Progenitor cell of endocrine pancreas (in vitro differentiated cells): ENCODE measurements at places on chromosomes 5 and 9.

- H3K4me3 ChIP-seq, result no peak overlapping the region
- peaks cover 1% of the 10 kb centered on the region for H3K36me3 ChIP-seq
- peaks cover 40% of the 10 kb centered on the region for H3K4me1 ChIP-seq
- H3K27ac ChIP-seq, result no peak overlapping the region
- DNase-seq, result no peak
- no peaks in the 10 kb centered on the region for H3K27me3 ChIP-seq
These were observed 75.0 kb downstream of the NR6A1 start for GRCh38 chr9:124696101-124696500.

GRCh38 chr9:2106666-2107065 lies 91.5 kb downstream of the SMARCA2 start:
- no peak overlapping the region for H3K4me3 ChIP-seq
- peaks cover 8% of the 10 kb centered on the region for H3K4me1 ChIP-seq
- no peak overlapping the region for H3K27ac ChIP-seq
- peaks cover 10% of the 10 kb centered on the region for H3K36me3 ChIP-seq
- no peaks in the 10 kb centered on the region for H3K27me3 ChIP-seq
- DNase-seq, result no peak

GRCh38 chr5:6699357-6699756 lies 13.9 kb upstream of the TENT4A start:
- H3K4me1 ChIP-seq, result peaks cover 4% of the 10 kb centered on the region
- H3K4me3 ChIP-seq, result no peak overlapping the region
- no peak for DNase-seq

DNA sequence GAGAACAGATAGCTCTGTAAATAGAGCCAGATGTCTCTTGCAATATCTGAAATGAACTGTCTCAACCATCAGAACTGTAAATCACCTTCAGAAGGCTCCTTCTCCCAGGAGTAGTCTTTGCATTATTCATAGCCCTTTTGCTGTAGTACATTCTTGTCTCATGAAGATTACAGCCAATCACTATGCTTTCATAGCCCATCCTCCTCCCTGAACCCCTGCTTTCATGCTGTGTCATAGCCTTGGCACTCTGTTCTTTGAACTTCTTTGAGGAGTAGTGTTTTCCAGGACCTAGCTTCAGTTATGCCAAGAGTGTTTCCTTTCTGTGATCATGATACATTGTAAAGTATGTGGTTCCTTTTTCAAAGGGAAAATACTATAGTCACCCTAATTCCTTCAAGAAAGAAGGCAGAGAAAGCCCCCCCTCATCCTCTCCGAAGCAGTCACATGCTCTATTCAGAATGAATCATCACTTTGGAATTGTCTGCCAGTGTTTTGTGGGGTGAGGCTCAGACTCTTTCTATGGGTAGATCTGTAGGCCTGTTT lies 61.1 kb downstream of the GRIA1 start:
- no peak overlapping the region for H3K27ac ChIP-seq
- DNase-seq, result no peak
- no peak overlapping the region for H3K4me3 ChIP-seq
- H3K27me3 ChIP-seq, result no peaks in the 10 kb centered on the region

DNA sequence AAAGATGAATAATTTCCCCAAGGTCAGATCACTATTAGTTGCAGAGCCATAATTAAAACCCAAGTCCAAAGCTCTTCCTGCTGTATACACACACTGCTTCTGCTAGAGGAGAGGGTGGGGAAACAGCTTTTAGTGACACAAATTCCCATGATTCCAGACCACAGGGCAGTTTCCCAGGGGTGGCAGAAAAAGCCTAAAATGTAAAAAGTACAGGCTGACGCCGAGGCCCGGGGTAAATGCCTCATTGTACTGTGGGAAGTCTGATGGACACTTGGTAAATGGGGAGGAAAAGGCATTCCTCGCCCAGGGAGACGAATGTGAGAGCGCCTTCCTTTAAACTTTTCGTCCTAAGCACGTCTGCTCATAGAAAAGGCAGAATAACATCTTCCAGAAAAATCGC lies 65.7 kb downstream of the DENND1A start:
- H3K27me3 ChIP-seq, result peaks cover 13% of the 10 kb centered on the region
- H3K36me3 ChIP-seq, result no peaks in the 10 kb centered on the region
- H3K4me1 ChIP-seq, result peaks cover 46% of the 10 kb centered on the region

DNA sequence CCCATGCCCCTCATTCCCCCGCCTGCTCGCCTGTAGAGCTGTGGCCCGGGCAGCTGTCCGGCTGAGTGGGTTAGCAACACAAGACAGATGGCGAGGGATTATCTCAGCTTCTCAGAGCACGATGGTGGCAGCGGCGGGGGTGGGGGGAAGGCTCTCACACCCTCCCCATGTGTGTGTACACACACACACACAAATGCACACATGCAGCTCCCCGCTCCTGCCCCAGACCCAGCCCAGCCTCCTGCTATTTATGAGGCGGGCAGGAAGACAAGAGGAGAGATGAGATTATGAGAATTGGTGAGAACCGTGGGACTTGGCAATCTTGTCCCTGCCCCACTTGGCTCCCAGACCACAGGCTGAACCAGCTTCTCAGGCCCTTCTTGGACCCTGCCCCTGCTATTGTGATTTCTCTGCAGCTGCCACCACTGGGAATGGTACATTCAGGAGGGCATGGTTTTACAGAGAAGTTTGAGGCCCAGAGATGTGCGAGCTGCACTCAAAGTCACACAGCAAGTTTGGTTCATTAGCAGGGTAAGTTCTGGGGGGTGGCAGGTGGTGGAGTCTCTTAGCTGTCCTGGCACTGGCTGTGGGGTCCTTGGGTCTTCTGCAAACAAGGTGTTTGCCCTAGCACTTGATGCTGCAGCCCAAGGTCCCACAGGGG lies 51.0 kb upstream of the PSD2 start:
- peaks cover 60% of the 10 kb centered on the region for H3K27me3 ChIP-seq
- no peak overlapping the region for H3K4me3 ChIP-seq
- H3K27ac ChIP-seq, result no peak overlapping the region
- DNase-seq, result no peak
- no peaks in the 10 kb centered on the region for H3K36me3 ChIP-seq

DNA sequence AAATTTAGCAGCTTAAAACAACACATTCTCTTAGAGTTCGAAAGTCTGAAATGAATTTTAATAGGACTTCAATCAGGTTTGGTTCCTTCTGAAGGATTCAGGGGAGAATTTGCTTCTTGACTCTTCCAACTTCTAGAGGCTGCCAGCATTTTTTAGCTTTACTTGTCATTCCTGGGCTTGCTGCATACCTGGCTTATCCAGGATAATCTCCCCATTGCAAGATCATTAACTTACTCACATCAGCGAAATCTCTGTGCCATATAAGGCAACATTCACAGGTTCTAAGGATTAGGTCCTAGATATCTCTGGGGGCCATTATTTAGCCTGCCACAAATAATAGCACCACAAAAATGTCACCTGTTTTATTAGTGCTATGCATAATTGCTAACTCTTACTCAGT lies 46.2 kb upstream of the PCSK5 start:
- H3K27ac ChIP-seq, result no peak overlapping the region
- DNase-seq, result no peak
- H3K36me3 ChIP-seq, result no peaks in the 10 kb centered on the region
- H3K4me1 ChIP-seq, result peaks cover 4% of the 10 kb centered on the region

- no peak overlapping the region for H3K27ac ChIP-seq
- H3K4me3 ChIP-seq, result no peak overlapping the region
- H3K36me3 ChIP-seq, result no peaks in the 10 kb centered on the region
- DNase-seq, result no peak
- peaks cover 11% of the 10 kb centered on the region for H3K27me3 ChIP-seq
These were observed 19.7 kb upstream of the GAS1 start for GRCh38 chr9:86966852-86967511.

DNA sequence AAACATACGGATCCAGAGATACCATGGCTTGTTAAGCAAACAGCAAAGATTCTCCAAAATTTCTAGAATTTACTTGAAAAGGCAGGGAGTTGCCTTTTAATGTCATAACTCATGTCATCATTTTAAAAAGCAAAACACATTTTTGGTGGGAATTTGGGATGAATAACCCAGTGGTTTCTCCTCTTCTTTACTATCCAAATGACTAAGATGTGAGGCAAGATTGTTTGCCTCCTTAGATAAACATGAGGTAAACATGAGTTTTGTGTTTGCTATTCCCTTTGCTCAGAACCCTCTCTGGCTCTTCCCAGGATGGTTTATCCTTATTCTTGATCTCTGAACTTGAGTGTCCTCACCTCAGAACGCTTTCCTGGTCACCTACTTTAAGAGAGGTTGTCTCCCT lies 267.0 kb downstream of the EBF1 start:
- DNase-seq, result no peak
- H3K36me3 ChIP-seq, result no peaks in the 10 kb centered on the region
- peaks cover 16% of the 10 kb centered on the region for H3K4me1 ChIP-seq
- no peak overlapping the region for H3K27ac ChIP-seq
- peaks cover 95% of the 10 kb centered on the region for H3K27me3 ChIP-seq

DNA sequence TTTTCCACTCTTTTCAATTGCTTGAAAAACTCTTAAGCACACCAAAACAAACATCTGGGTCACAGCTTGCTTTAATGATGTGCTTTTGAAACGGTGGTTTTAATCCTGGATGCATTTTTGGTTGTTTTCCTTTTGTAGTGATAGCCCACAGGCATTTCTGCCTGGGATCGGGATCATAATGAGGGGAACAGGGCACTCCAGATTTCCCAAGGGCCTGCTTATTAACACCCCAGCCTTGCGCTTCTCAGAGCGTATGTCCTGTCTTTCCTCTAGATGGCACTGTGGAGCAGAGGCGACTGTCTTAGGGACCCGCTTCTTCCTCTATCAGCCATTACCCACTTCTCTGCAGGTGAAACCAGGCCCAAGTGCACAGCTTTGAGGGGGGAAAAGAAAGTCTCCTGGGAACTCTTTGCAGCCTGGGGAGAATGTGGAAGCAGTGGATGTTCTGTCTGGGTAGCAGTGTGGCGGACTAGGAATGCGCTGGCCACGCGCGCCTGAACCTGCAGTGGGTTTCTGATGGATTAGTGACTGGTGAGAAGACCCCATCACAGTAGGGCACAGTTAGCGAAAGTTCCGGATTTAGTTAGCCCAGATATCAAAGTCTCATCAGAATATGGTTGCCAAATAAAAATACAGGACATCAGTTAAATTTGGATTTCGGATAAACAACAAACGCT lies 190.1 kb downstream of the GNA14 start:
- no peak overlapping the region for H3K4me3 ChIP-seq
- H3K27me3 ChIP-seq, result peaks cover 21% of the 10 kb centered on the region
- H3K27ac ChIP-seq, result no peak overlapping the region
- DNase-seq, result peak; percentile 45

DNA sequence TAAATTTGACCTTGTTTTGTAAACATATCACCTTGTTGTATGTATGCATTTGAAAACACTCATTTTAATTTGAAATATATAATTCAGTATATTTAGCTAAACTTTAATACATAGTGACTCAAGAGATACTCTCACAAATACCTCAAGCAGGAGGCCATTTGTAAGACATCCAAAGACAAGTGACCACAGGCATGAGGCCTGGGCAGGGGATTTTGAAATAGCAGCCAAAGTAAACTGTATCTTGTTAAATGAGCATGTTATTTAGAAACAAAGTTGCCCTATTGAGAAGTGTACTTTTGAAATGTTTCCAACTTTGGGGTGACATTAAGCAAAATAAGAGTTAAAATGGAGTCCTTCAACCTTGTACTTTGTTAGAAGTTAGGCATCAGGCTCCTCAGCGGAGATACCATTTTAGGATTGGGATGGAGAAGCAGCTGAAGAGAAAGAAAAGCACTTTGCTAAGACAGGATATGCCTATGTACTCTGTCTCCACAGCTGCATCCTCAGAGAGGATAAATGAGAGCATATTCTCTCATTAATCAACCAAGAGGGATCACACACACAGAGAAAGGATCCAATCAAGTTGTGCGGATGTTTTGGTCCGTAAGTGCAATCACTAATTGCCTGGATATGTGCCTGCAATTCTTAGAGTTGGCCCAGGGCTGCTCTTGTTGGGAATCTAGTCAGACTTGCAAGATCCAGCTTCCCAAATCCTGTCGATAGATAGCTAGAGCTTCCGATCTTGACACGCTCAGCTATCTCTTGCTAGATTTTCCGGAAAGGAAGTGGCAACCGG lies 157.5 kb upstream of the HAPLN1 start:
- H3K4me3 ChIP-seq, result no peak overlapping the region
- H3K27ac ChIP-seq, result no peak overlapping the region
- no peaks in the 10 kb centered on the region for H3K27me3 ChIP-seq
- H3K4me1 ChIP-seq, result no peaks in the 10 kb centered on the region
